Astrocyte (in vitro differentiated cells and primary cell): ENCODE measurements at places on chromosomes 1 and 21. TPM values are rescaled to one million over a fixed set of nuclear protein-coding genes. Genes with fewer than 3 reads are reported as not detected.

Gene CDCA8
- 4.2 and 5.5 TPM in 2 replicates for total RNA-seq

Gene S100A16
- total RNA-seq: 48.8 and 54.4 TPM in 2 replicates

- peak overlapping the region; percentile 49 for H3K27ac ChIP-seq
- H3K4me3 ChIP-seq: no peak overlapping the region
- H3K4me1 ChIP-seq: peaks cover 21% of the 10 kb centered on the region
- no peak for DNase-seq
- no peaks in the 10 kb centered on the region for H3K27me3 ChIP-seq
These were observed 102.5 kb downstream of the BCAR3 start for GRCh38 chr1:93578911-93579825.

GRCh38 chr1:192615055-192615454, 20.9 kb upstream of the RGS13 start:
- no peaks in the 10 kb centered on the region for H3K27me3 ChIP-seq
- no peak overlapping the region for H3K4me3 ChIP-seq
- H3K27ac ChIP-seq: no peak overlapping the region
- no peak for DNase-seq

GRCh38 chr21:36791695-36792470, 93.0 kb downstream of the SIM2 start:
- no peak overlapping the region for H3K27ac ChIP-seq
- H3K4me1 ChIP-seq: peaks cover 5% of the 10 kb centered on the region
- no peaks in the 10 kb centered on the region for H3K36me3 ChIP-seq
- no peak overlapping the region for H3K4me3 ChIP-seq
- H3K27me3 ChIP-seq: no peaks in the 10 kb centered on the region
